NCI-H526 treated with DMSO at 0.1 percent for 48 hours (cell line): ENCODE measurements at places on chromosomes 2 and 18.

- no peak for DNase-seq
These were observed 6.4 kb upstream of the BOK start for GRCh38 chr2:241551998-241552737.

GRCh38 chr2:237486334-237486818 is 675 bp upstream of the MLPH start:
- no peak for DNase-seq

DNA sequence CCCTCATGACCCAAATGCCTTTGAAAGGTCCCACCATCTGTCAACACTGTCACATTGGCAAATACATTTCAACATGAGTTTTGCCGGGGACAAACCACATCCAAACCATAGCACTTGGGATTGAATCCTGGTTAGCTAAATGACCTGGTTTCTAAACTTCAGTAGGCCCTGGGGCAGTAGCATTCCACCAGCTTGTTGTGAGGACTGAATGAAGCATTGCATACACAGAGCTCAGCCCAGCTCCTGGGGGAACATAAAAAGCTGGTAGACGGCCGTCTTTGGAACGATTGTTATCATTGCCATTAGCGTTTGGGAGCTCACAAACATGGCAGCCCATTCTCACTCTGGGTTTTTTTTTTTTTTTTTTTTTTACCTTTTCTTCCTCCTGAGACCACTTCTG is 57.5 kb upstream of the CXCR4 start:
- DNase-seq, result no peak

DNA sequence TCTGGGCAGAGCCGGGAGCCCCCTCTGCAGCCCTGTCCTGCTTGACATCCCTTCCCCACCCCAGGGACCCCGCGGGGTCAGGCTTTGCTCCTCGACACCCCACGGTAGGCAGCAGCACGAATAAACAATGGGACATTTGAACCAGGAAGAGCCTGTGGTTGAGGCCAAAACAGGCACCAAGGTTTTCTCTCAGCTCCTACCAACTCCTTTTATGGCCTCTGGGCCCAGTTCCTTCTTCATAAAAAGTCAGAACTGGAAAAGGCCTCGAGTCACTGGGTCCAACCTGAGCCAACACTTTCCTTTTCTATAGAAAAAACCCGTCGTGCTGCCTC is 20.6 kb downstream of the TEX44 start:
- DNase-seq, result peak; percentile 84

GRCh38 chr2:163573652-163574051 is 162.2 kb downstream of the FIGN start:
- peak; percentile 95 for DNase-seq

GRCh38 chr2:232458661-232459418 is 2.9 kb downstream of the ALPI start:
- DNase-seq, result no peak

GRCh38 chr2:192128655-192129054 is 66.1 kb downstream of the TMEFF2 start:
- no peak for DNase-seq

GRCh38 chr2:16728351-16729136 is 62.9 kb upstream of the CYRIA start:
- no peak for DNase-seq

DNA sequence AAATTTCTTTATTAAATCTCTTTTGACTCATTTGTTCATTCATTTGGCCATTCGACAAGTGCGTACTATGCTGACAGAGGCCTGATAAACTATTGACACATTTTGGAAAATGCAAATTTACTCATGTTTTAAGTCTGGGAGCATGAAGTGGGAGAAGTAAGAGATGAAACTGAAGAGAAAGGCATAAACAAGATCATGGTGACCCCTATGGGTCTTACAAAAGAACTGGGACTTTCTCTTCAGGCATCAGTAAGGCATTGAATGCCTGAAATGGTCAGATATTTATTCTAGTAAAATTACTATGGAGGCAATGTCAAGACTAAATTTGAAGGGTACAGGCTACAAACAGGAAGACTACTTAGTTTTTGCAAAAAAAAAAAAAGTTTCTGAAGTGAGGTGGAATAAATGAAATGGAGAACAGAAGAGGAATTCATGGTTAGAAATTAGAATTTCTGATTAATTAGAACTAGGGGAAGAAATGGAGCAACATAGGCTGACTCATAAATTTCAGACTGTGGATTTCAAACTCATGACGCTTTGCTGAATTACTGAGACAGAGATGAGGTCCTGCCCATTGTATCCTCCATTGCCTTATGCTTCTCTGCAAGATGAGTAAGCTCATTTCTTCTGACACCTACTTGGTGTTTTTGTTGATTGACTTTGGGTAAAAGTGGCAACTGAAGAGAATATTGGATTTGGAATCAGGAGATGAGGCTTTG is 32.7 kb downstream of the VSNL1 start:
- no peak for DNase-seq

DNA sequence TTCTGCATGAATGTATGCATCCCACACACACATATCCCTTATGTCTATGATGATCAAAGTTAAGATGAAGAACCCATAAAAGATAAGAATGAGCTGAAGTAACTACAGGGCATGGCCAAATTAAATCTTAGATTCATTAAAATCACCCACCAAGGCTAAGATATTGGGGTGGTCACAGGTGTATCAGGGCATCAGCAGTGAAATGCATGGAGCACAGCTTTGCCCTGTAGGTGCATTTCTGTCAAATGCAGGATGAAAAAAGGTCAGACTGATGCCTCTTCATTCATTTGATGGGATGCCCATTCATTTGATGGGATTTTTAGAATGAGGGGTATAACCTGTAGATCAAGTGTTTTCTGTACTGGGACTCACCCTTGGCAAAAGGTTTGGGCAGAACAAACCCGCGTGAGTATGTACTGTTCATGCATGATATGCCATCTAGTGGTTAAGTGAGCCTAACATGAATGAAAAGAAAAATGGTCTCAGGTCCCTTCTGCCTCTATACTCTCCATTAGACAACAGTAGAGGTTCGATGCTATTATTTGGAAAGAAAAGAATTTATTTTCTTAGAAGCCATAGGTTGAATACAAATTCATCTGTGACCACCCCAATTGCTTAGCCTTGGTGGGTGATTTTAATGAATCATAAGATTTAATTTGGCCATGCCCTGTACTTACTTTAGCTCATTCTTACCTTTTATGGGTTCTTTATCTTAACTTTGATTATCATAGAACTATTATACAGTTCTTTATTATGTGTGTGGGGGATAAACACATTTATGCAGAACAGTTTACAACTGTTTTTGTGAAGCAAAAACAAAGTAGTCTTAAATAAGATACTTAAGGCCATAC is 43.2 kb upstream of the NOSTRIN start:
- peak; percentile 62 for DNase-seq

- no peak for DNase-seq
These were observed 360.5 kb downstream of the SOX11 start for GRCh38 chr2:6052649-6053048.

DNA sequence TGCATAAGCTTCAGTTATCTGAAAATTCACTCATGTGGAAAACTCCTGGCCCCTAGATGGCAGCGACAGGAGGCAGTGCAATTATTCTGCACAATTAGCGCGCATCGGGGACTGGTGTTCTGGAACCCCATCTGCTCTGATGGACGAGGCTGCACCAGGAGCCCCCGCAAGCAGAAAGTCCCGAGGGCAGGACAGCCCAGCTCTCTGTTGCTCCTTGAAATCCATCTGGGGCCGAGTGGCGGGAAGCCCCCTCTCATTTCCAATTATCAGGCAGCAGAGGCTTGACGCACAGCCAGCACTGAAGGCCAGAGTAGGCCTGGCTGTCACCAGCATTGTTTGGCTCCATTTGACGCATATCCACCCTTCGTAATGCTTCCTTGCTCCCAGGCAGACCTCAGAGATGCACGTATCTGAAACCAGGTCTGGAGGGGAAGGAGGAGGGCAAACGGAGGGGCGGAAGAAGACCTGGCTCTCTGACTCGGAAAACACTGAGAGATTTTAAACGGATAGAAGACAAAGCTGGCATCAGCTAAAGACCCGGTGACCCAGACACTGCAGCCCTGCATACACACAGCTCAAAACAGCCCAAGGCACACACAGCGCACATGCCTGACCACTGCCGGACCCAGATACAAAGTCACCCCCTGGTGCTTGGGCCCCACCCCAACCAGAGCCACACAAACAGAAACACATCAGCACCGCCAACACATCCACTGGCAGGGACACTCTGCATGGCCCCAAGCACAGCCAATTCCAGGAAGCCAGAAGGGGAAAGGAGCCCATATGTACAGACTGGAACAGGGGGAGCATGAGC is 69.8 kb downstream of the TNS1 start:
- no peak for DNase-seq

DNA sequence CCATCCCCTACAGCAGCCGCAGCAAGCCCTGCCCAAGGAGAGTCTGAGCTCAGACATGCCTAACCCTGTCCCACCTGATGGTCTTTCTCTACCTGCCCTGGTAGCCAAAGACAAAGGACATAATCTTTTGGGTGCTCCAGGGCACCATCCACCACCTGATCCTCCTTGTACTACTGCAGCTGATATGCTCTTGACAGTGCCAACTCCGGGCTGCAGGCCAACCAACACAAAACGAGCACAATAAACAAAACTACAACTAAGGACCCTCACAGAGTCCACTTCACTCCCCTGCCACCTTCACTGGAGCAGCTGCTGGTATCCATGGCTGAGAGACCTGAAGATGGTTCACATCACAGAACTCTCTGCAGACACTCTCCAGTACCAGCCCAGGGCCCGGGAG is 106.3 kb downstream of the GRB14 start:
- no peak for DNase-seq

GRCh38 chr18:57444301-57444759 is 9.2 kb downstream of the ONECUT2 start:
- peak; percentile 31 for DNase-seq

DNA sequence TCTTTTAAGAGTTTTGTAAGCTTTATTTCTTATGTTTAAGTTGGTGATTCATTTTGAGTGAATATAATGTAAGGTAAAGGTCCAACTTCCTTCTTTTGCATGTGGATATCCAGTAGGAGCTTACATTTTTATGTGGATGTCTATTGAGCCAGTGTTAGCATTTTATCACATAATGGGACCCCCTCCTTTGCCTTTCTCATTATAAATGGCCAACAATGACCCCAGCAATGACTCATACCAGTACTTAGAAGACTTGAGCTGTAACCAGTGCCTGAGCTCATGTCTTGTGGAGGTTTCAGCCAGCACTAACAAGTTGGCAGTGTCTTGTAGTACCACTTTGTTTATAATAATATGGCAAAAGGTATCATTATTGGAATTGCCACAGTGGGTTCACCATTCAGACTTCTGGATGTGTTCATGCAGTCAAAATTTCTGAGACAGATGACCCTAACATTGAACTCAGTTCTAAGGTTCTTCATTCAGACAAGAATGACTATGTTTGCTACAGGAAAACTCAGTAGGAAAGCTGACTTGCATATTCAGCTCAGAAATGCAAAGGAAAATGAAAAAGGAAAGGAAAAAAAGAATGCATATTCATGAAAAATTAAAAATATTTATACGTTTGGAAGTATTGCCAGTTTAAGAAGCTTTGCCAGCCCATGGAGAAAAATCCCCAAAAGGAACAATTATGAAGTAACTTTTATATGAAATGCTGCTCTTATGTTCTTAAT is 41.0 kb downstream of the CDKL4 start:
- DNase-seq, result no peak

GRCh38 chr2:46863882-46864281 is 51.7 kb downstream of the MCFD2 start:
- DNase-seq, result no peak

GRCh38 chr2:10008809-10009176 is 34.6 kb upstream of the KLF11 start:
- no peak for DNase-seq

DNA sequence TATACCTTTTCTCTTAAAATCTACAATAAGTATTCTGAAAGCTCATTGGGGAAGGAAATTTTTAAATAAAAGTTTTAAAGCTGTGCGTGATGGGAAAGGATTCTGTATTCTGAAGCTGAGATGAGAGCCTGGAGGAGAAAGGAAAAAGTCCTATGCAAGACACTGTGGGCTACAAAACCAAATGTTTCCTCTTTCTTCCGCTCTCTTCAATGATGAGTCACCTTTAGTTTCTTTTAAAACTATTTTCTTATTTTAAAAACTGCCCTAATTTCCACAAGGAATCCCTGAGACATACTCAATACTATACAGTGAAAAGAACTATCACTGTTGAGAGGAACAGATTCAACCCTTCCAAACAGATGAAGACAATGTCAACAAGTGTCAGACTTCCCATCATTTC is 87.4 kb downstream of the INO80D start:
- no peak for DNase-seq

GRCh38 chr2:239401881-239402233 is 1.0 kb upstream of the HDAC4 start:
- peak; percentile 71 for DNase-seq

- DNase-seq, result no peak
These were observed 52.1 kb downstream of the NFATC1 start for GRCh38 chr18:79447703-79448367.

DNA sequence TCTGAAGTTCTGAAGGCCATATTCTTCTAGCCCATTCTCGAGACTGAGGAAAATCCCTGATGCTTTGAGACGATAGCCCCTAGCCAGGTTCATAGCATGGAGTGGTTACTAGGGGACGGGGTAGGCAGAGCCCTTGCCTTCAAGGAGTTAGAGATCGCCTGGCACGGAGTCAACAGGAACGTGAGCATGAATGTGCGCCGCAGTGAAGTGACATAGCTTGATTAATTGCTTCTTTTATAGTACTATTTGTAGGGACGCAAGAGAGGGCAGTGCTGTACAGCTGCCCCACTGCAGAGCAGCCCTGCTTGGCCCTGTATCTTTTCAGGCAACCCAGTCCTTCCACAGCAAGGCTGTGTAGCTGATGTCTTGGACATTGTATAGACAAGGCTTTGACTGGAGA is 26.2 kb downstream of the HRH4 start:
- DNase-seq, result no peak

DNA sequence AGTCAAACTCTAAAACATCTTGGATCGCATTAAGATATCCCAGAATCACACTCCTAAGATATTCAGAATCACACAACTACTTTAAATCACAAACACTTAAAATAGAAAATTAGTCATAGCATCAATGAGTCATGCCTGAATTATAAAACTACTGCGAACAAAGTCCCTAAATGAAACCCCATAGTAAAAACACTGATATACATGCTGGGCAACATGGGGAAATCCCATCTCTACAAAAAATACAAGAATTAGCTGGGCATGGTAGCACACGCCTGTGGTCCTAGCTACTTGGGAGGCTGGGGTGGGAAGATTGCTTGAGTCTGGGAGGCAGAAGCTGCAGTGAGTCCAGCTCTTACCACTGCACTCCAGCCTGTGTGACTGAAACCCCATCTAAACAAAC is 101.7 kb downstream of the COBLL1 start:
- DNase-seq, result no peak

DNA sequence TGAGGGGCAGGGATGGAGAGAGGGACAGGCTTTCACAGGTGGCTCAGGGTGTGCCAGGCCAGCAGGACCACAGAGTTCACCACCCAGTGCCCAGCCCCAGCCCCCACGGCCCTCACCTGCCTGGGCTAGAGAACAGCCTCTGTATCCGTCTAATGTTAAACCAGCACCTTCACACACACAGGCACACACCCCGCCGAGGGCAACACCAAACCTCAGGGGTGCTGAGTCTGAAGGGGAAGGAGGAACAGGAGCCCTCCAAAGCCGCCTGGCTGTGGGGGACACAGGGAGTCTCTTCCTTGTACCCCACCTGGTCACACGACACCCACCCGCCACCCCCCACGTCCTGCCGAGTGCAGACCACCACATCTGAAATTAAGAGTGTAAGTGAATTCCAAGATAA is 205.8 kb upstream of the SALL3 start:
- DNase-seq, result no peak

GRCh38 chr2:176650104-176650837 is 381.0 kb downstream of the MTX2 start:
- peak; percentile 58 for DNase-seq
